ENCODE measurements at places on chromosomes 6 and 20.
A peak's percentile ranks its signal among the peaks of the same experiment; 100 is the strongest.

DNA sequence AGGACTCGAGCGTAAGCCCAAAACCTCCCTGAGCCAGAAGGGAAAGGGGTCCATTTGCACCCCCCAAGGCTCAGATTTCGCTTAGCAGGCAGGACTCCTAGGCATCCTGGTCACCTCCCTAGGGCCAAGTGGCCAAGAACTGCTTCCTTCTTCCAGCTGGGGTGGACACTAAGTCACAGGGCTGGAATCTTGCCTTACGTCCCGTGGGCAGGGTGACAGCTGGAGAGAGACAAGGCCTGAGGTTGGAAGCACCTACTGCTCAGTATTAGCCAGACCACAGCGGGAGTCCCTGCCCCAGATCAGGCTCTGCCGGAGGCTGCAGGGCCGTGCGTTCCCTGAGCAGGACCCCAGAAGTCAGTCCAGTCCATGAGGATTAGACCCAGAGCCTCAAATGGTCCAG, 19.7 kb downstream of the LAMA5 start:
- DNase-seq = no peak

- no peak for DNase-seq
Measured at GRCh38 chr6:3260772-3261517, 2.2 kb downstream of the PSMG4 start.

DNA sequence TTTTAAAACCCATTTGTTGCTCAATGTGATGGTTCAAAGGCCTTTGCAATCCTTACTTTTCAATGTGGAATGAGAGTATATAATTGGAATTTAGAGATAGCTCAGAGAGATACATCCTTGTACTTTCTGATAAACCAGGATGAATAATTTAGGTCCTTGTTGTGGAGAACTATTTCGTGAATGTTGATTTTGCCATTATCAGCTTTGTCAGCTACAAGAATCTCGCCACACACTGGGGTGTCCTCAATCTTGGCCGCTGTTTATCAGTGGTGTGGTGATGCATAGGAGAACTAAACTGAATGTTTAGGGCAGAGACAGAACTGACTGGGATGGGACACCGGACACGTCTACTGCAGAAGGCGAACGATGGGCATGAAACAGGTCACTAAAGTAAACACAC, 111.2 kb upstream of the SLC35B3 start:
- no peak for DNase-seq

DNA sequence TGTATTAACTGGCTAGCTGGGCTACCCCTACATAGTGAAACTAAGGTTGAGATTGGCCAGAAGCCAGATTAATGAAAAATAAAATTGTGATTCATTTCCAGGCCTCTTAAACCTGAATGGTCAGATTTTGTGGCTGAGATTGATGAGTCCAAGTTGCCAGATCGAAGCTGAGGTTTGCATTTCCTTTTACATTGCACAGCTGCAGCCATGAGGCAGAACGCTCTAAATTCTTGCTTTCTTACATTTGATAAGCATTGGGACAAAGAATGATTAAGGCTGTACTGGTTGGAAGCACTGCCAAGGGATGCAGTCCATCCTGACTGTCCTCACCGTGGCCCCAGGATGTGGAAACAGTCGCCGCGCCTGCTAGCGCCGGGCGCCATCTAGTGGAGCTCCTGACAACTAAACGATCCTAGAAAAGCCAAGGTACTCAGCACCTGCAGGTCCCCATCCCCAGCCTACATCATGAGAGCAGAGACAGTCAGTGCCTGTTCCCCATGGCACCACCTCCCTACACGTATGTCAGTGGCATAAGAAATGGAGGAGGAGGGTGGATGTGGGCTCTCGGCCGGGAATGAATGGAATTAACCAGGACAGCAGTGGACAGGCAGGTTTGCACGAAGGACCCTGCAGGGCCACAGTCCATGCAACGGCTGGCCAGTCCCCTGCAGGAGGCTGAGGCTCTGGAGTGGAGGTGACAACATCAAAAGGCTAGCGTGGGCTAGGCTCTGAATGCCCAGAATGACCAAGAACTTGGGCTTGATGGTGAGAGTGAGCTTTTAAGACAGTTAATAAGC, 19.0 kb downstream of the PXDC1 start:
- peak; percentile 30 for DNase-seq

DNA sequence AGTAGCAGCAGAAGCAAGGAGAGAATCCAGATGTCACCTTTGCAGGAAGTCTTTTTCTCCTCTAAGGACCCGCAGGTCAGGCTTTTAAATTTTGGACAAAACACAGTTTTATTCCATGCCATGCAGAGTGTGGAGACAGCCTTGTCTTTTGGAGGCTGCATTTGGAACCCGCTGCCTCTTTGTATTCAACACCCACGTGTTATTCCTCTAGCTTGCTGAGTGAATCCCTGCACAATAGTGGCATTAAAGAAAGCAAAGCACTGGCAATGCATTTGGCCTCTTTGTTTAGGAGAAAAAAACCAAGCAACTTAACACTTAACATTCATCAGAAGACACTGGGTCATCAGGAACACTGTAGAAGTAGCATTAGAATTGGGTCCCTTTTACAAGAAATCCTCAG, 43.5 kb downstream of the TFAP2B start:
- no peak for DNase-seq

DNA sequence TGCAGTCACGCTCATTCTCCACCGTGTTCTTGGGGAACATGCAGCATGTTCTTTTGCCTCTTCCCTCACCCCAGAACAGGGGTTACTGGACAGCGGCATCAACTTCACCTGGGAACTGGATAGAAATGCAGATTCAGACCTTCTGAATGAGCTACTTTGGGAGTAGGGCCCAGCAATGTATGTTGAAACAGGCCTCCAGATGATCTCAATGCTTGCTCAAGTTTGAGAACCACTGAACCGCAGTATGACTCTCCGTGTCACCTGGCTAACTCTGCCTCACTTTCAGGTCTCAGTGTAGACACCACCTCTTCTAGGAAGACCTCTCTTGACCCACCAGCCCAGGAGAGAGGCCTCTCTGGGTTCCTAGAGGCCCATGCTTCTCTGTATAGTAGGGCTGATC, 4.9 kb downstream of the TRIB3 start:
- no peak for DNase-seq

GRCh38 chr6:13289789-13290318, 38.5 kb downstream of the TBC1D7 start:
- no peak for DNase-seq

DNA sequence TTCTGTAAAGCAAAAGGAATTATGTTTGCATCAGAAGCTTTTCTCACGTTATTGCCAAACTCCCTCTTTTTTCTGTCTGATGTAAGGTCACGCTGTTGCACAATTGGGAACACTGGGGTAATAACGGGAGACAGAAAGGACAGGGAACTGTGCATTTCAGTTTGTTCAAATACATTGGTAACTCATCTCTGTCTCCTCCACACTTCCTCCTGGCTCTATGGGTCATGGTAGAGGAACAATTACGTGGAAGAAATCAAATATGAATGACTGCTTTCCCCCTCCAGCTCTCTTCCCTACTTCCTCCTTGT, 132.2 kb upstream of the TNFAIP3 start:
- no peak for DNase-seq

Data from NK-92 treated with Interleukin-12 subunit alpha and Interleukin-12 subunit beta, amount 100 ng/mL, for 24 hours (cell line).